Glomerular endothelial cell (primary cell): ENCODE measurements at places on chromosomes 11 and 22.

DNA sequence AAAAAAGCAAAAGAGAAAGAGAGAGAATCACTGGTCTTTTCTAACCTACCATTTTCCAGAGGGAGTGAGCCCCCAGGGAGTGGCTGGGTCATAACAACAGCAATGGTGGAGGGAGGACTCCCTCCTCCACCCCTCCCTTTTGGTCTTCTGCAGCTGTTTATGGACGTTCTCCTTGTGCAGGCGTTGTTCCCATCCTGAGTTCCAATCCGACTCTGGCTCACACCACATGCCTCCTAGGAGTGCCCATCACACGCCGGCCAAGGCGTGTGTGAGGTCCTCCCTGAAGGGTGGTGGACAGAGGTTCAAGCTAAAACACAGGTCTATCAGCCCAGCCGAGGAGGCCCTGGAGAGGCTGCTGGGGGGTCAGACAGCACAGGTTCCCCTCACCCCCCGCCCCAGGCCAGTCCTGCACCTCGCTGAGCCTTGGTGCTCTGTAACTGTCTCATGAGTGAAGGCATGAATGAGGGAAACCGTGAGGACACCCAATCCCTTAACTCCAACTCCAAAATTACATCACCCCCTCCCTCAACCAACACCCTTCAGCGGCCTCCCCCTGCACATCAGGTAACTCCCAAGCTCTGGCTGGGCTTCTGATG, 29.4 kb downstream of the IFT27 start:
- no peak for DNase-seq

- no peak for DNase-seq
Measured at GRCh38 chr11:66907751-66908630, 50.2 kb downstream of the PC start.

DNA sequence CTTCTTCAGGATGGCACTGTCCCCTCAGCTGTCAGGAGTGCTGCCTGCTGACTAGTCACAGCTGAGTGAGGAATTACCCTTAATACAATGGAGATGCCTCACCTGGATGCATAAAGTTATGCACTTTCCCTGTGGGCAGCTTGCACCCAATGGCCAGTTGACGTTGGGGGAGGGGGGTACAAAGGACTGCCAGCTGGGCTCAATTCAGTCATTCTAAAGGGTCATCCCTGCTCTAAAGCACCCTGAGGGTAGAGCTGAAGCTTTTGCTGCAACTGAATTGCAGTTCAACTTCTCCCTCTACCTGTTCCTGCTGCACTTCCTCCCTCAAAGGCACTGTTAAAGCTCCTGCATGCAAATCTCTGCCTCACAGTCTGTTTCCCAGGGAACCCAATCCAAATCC, 147.8 kb upstream of the SESN3 start:
- no peak for DNase-seq

- no peak for DNase-seq
Measured at GRCh38 chr11:1655168-1656060, 25.8 kb downstream of the KRTAP5-5 start.

GRCh38 chr11:2088746-2089535, 50.2 kb downstream of the IGF2 start:
- DNase-seq, result no peak

DNA sequence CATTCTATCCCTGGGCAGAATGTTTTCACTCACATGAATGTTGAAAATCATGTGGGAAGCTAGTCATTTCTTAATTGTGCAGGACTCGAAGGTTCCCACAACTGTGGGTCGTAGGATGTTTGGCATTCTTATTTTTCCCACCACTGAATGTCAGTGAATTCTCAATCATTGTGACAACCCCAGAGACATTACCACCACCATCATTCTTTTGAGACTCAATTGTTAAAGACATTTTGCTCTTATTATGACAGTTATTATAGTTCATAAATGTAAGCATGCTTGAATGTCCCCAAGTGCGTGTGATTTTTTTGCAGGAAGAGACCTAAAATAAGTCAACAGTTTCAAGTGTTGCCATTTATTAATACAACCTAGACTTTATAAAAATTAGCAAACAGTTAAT, 19.0 kb downstream of the PACS1 start:
- DNase-seq, result no peak

GRCh38 chr11:46948378-46949131, 12.0 kb downstream of the CSTPP1 start:
- no peak for DNase-seq

DNA sequence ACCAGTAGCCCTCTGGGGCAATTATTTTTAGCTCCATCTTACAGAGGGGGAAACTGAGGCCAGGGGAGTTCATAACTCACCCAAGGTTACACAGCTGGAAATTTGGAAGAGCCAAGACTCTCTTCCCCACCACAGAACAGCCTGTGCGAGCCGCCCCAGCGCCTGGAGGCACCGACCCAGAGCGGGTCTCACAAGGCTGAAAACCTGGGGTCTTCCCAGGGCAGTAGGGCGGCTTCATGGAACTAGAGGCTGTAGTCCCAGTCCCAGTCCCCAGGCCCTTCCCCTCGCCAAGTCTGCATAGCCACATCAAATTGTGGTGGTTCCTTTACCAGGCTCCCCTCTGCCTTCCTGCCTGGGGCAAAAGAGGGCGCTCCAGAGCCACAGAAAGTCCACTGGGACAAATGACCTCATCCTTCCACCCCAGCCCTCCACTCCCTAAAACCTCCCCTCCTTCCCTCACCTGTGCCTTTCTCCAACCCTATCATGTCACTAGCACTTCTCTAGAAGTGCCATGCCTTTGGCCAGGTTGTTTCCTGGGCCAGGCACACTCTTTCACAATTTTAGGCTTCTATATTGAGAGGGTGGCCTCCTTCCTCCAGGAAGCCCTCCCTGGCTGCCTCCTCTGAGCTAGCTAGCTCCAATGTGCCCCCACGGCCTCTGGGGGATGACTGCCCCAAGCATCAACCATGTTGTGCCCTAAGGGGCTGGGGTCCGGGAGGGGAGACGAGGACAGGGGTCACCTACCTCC, 15.2 kb upstream of the CDC42EP1 start:
- DNase-seq, result no peak

GRCh38 chr11:27291954-27292636, 70.9 kb downstream of the CCDC34 start:
- DNase-seq, result no peak

DNA sequence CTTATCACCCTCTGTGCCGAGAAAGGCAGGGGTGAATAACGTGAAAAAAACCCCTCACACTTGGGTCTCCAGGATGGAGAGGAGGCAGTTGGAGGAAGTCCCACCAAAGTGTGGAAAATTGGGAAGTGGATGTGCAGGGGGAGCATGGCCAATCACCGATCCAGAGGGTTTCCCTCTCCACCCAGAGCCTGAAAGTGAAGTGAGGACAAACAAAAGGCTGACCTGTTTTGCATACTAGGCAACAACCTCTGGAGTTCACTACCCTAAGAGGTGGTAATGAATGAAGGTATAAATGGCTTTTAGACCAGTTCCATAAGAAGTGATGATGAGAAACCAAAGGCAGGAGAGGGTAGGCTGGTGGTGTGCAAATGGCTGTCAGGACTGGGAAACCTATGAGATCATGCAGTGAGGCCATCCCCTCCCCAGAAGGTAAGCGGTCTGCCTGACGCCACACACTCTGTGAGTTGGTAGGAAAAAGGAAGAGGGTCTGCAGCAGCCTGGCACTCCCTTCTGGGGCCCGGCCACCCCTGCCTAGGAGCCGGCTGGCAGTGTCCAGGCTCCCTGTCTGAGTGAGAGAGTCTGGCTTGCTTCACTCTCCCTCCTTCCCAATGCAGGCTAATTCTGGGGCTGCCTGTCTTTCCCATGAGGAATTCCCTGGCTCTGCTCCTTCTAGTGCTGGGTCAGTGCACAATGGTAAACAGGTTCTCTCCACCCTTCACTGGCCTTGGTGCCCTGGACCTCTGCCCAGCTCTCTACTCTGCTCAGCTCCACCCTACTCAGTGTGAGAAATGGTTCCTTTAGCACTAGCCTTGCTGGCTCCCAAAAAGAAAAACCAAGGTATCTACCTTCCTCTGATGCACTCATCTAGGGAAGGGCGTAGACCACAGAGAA, 15.6 kb downstream of the TBC1D10A start:
- DNase-seq, result no peak

- DNase-seq, result no peak
Measured at GRCh38 chr22:21754523-21754922, 18.9 kb upstream of the YPEL1 start.

- no peak for DNase-seq
Measured at GRCh38 chr22:30219049-30219654, 27.4 kb downstream of the LIF start.

- DNase-seq, result no peak
Measured at GRCh38 chr22:22090650-22091399, 108.2 kb upstream of the TOP3B start.

GRCh38 chr11:11000579-11001283, 142.9 kb upstream of the ZBED5 start:
- no peak for DNase-seq
